ENCODE measurements at places on chromosomes 6 and 20. TPM values are rescaled to one million over a fixed set of nuclear protein-coding genes. Genes with fewer than 3 reads are reported as not detected.

The SLC25A27 gene
- 11.4 TPM for polyA plus RNA-seq

The ZNF831 gene
- polyA plus RNA-seq = 0.05 TPM

The ZNF165 gene
- polyA plus RNA-seq = 1.1 TPM

The RAE1 gene
- 8.8 TPM for polyA plus RNA-seq

The BPIFB4 gene
- 0.07 TPM for polyA plus RNA-seq

The IRAK1BP1 gene
- polyA plus RNA-seq = 3.9 TPM

The MTHFD1L gene
- 16.8 TPM for polyA plus RNA-seq

The SUMO4 gene
- not detected for polyA plus RNA-seq

The PLA2G7 gene
- 2.8 TPM for polyA plus RNA-seq

The ANKRD6 gene
- polyA plus RNA-seq = 5.1 TPM

The ADGRB3 gene
- polyA plus RNA-seq = 6.8 TPM

The PRDM13 gene
- polyA plus RNA-seq = not detected

The VWA7 gene
- 8.1 TPM for polyA plus RNA-seq

The SIRPG gene
- 0.77 TPM for polyA plus RNA-seq

The MED23 gene
- polyA plus RNA-seq = 20.1 TPM

The SAPCD1 gene
- polyA plus RNA-seq = 17.2 TPM

The MEI4 gene
- polyA plus RNA-seq = 0.17 TPM

The SMLR1 gene
- polyA plus RNA-seq = not detected

The RIPOR3 gene
- polyA plus RNA-seq = 37.7 TPM

The VSX1 gene
- polyA plus RNA-seq = 0.73 TPM

The SIGLEC1 gene
- 46.4 TPM for polyA plus RNA-seq

The ENPP1 gene
- polyA plus RNA-seq = 4.6 TPM

The ZC2HC1B gene
- not detected for polyA plus RNA-seq

The FILIP1 gene
- 0.94 TPM for polyA plus RNA-seq

The SIRPD gene
- polyA plus RNA-seq = not detected

The CRISP2 gene
- not detected for polyA plus RNA-seq

The TNF gene
- polyA plus RNA-seq = 0.22 TPM

The CCN2 gene
- polyA plus RNA-seq = 80.5 TPM

The GABRR1 gene
- not detected for polyA plus RNA-seq

The HAO1 gene
- not detected for polyA plus RNA-seq

The XKR7 gene
- polyA plus RNA-seq = 0.49 TPM

The PRR3 gene
- polyA plus RNA-seq = 20.3 TPM

The E2F3 gene
- polyA plus RNA-seq = 6.0 TPM

Data from adrenal gland (tissue), 19 donors.